ENCODE measurements at places on chromosomes 4 and X.
A peak's percentile ranks its signal among the peaks of the same experiment; 100 is the strongest.

GRCh38 chr4:6474053-6474568, 1.7 kb upstream of the PPP2R2C start:
- DNase-seq = no peak

- DNase-seq = no peak
Measured at GRCh38 chrX:19548279-19548678, 33.0 kb upstream of the MAP3K15 start.

GRCh38 chr4:80071604-80072227, 1.3 kb downstream of the ANTXR2 start:
- DNase-seq = no peak

GRCh38 chr4:19030048-19030447, 1008.5 kb upstream of the LCORL start:
- DNase-seq = no peak

DNA sequence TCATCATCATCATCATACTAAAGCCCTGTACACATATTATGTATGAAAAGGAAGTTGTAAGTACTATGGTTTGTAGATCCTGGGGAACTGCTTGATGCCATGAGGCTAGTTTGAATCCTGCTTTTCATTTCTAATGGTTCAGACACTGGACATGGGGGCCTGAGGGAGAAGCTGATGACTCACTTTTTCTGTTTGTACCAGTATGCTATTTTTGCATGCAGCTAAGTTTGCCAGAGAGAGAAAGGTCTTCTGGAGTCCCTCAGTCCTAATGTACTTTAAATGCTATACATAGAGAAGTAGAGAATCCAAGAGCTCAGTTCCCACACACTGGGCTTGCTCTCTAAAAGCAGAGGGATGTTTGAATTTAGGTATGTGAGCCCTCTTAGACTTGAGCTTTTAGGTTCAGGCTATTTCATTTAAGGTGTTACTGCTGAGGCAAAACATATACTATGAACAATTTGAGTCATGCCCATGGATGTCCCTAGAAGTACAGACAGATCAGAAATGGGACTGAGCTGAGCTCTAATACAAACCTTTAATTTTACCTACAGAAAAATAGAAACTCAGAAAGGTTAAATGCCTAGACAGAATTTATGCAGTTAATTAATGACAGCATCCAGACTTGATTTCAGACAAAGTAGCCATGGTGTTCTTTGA, 17.6 kb upstream of the HS3ST1 start:
- no peak for DNase-seq

DNA sequence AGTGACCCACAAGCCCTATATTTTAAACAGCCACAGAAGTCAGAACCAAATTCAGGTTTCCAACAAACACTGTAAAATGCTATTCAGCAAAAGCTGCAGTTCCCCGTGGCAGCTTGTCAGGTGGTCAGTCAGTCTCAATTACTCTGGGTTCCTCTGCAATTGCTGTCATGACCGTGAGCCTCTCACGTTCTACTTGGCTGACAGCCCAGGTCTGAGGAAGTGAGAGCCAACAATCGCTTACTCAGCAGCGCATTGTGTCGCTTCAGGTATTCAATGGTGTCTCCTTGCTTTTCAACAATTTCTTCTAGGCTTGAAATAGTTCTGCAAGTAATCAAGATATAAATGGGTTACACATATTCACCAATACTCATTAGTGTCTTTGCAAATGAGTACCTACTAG, 25.8 kb downstream of the TRIM75 start:
- DNase-seq = no peak

DNA sequence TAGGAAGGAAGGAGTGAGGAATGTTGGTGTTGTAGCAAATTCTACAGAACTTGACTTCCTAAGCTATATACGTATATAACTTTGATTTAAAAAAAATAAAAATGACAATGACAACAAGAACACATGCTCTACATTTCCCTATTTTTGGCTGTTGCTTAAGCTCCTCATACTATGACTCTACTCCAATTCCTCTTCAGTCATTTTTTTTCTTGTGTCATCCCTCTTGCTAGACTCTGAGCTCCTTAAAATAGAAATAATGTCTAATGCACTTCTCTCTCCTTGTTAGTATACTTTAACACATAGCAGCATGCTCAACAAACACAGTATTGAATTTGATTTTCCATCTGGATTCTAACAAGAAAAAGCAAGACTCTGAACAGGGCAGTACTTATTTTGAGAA, 144.0 kb downstream of the HDX start:
- DNase-seq = no peak

- no peak for DNase-seq
Measured at GRCh38 chr4:101835121-101835904, 44.8 kb downstream of the BANK1 start.

- no peak for DNase-seq
Measured at GRCh38 chrX:48496660-48497059, 12.1 kb upstream of the PORCN start.

- no peak for DNase-seq
Measured at GRCh38 chrX:2552621-2553201, 51.9 kb upstream of the DHRSX start.

GRCh38 chr4:24471486-24472160, 112.7 kb downstream of the DHX15 start:
- DNase-seq = peak; percentile 38

DNA sequence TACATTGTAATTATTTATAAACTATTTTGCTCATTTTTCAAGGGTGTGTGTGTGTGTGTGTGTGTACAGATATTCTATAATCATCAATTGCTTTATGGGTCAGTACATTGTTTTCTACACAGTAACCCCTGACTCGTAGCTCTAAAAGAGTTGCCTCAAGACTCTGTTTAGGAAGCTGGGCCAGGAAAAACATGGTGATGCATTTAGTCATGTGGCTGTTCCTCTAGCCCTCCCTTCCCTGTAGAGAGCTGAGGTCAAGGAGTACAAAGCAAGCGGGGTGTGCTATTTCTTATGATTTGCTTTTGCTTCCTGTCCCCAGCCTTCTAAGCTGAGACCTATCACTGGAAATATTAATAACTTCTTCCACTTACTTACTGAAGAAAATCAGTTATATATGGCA, 34.8 kb upstream of the SPANXD start:
- no peak for DNase-seq

DNA sequence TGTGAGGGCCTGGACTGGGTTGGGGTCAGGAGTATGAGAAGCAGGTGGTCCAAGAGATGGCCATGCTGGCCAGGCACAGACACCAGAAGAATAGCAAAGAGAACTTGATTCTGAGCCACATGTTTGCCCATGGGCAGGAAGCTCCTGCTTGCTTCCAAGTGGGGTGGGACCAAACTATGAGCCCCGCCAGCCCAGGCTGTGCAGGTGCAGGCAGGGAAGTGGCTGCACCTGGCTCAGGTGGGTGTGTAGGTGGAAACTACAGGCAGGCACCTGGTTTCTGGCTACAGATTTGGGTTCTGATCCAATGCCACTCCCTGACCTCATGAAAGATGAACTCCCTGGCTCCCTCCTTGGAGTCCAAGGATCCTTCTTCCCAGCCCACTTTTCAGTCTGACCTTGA, 207.9 kb upstream of the KLF3 start:
- no peak for DNase-seq

GRCh38 chr4:16775411-16776154, 122.9 kb downstream of the LDB2 start:
- DNase-seq = no peak

DNA sequence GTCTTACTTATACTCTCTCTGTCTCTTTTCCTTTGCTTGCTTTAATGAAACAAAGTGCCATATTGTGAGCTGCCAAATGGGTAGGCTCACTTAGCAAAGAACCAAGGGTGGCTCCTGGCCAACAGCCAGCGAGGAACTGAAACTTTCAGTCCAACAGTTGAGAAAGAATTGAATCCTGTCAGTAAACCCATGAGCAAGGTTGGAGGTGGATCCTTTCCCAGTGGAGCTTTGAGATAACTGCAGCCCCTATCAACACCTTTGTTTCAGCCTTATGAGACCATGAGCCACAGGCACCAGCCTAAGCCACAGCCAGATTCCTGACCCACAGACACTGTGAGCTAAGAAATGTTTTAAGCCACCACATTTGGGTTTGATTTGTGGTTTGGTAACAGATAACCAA, 362.2 kb downstream of the PDGFC start:
- DNase-seq = no peak

GRCh38 chrX:43958529-43958928, 14.7 kb downstream of the NDP start:
- DNase-seq = peak; percentile 18

DNA sequence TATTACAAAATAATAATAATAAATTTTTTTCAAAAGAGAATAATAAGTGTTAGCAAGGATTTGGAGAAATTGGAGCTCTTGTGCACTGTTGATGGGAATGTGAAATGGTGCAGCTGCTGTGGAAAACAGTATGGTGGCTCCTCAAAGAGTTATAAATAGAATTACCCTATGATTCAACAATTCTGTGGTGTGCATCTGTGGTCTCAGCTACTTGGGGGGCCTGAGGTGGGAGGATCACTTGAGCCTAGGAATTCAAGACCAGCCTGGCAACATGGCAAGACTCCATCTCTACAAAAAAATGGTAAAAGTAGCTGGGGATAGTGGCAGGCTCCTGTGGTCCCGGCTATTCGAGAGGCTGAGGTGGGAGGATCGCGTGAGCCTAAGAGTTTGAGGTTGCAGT, 19.6 kb downstream of the MND1 start:
- no peak for DNase-seq

- DNase-seq = no peak
Measured at GRCh38 chr4:93865650-93866049, 37.1 kb downstream of the ATOH1 start.

GRCh38 chr4:182924497-182924896, 7.3 kb upstream of the DCTD start:
- no peak for DNase-seq

DNA sequence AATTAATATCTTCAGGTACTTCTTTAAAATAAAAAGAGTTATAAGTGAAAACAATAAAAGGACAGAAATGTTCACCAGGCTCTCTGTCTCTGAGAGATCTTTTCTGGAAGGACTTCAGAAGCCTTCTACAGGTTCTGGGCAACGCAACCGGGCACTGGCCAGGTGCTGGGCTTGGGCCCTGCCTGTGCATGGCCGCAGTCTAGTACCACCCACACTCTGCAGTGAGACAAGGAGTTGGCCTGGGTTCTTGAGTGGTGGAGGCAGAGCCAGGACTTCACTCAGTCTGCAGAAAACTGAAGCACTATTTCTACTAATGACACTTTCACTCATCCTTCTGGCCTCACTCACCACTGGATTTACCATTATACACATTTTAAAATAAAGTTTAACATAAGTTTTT, 21.8 kb downstream of the TAPT1 start:
- DNase-seq = no peak

GRCh38 chr4:76585272-76585671, 150.2 kb downstream of the SHROOM3 start:
- no peak for DNase-seq
